Frontal cortex (tissue), 4 donors: ENCODE measurements at places on chromosomes 1 and 21. TPM values are rescaled to one million over a fixed set of nuclear protein-coding genes. Genes with fewer than 3 reads are reported as not detected.
A peak's percentile ranks its signal among the peaks of the same experiment; 100 is the strongest.

GRCh38 chr1:28126783-28127490 is 38.5 kb upstream of the EYA3 start:
- no peak for DNase-seq

DNA sequence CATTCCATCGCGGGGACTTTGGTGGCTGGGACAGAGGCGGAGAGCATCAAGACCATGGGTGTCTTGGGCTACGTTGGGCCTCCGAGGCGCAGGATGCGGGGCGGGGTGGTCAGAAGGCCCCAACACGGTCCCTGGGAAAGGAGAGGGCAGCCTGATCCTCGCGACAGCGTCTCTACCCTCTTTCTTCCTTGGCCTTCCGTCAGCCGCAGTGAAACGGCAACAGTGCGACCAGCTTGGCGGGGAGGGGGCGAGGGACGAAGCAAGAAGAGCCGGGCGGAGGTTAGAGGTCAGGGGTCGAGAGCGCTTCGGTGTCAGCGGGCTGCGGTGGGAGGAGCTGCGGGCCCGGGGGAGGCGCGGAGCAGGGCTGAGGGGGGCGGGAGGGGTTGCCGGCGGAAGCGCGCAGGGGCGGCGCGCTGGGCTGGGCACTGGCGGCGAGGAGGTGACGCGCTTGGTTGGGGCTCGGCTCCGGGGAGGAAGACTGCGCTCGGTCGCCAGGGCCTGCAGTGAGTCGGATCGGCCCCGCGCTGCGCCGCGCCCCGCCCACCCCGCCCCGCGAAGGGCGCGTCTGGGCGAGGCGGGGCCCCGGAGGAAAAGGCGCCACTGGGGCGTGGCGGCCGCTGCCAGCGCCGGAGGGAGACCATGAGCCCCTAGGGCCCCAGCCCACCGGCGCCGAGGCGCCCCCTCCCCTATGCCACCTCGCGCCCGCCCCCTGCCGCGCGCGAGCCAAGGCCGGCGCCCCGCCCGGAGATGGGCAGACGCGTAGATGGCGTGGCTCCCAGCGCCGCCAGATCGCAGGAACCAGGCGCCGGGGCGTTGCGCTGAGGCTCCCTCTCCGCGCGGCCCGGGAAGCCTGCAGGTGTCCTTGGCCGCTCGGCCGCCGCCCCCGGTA is at the start of gene KCNC4:
Gene KCNC4 (plus strand): TSS at position 600 of the 889 bp plus-strand sequence. CDS start 1,186 bp downstream, outside the sequence.
- peak; percentile 84 for DNase-seq

DNA sequence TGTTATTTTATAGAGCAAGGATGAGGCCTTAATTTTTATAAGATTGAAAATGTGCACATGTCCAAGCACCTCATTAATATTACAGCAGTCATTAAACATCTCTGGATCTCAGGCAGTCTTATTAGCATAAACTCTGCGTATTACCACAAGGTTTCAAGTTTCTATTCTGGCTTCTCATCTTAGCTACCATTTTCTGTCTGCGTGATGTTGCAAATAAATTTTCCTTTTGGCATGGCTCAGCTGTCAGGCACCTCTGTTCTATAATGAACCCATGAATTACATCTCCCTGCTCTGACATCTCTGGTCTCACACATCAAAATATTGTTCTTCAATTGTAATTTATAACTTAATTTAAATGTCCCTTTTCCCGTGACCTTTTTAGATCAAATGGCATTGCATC is 156.5 kb downstream of the SLC45A1 start:
- DNase-seq, result no peak

DNA sequence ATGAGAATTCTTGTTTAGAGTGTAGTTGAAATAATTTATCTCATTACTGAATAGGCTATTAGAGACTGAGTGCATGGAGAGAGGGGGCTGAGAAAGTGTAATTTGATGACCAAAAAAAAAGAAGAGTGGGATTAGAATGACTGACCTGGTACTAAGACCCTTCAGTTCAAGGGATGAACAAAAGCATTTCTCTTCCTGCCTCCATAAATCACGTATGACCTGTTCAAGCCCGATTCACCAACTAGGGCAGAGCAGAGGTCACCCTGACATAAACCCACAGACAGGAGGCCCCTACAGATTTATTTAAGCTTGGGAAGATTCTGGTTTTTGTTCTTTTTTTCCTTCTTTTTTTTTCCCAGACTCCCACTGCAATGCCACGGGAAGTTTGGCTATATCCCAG is 123.7 kb upstream of the COP1 start:
- DNase-seq, result no peak

TNFRSF14 gene
- 2.4 TPM for total RNA-seq

GRCh38 chr1:61626816-61627215 is 98.1 kb downstream of the TM2D1 start:
- no peak for DNase-seq

LAMC1 gene
- total RNA-seq, result 29.3 TPM

GRCh38 chr1:115429884-115430283 is 91.8 kb upstream of the NGF start:
- no peak for DNase-seq

GRCh38 chr21:32578107-32578691 is 7.1 kb downstream of the TCP10L start:
- no peak for DNase-seq

RCSD1 gene
- total RNA-seq, result 4.5 TPM

DNA sequence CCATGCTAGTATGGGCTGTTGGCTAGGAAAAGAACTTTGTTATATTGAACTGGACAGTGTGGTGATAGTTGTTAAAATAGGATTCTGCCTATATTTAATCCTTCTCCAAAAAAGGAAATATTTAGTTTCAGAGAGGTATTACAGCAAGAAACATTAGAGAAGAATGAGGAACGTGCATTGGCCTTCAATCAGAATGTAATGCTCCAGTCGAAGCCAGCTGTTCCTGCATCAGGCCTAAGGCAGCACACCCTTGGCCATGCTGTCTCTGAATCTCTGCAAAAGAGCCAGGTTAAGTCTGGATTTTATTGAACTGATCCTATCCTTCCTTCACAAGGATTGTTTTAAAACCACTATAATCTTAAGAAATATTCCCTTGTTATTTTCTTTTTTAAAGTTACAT is 35.3 kb upstream of the RALGPS2 start:
- no peak for DNase-seq

- no peak for DNase-seq
Observed at GRCh38 chr1:36602184-36602583, 119.5 kb upstream of the CSF3R start.

PLPPR4 gene
- total RNA-seq, result 168 TPM

ITLN2 gene
- total RNA-seq, result not detected

GRCh38 chr1:221045842-221046831 is 166.9 kb downstream of the HLX start:
- DNase-seq, result no peak

TRAF3IP3 gene
- total RNA-seq, result under 0.01 TPM

- DNase-seq, result no peak
Observed at GRCh38 chr1:204502241-204502640, 7.6 kb upstream of the PIK3C2B start.

DNA sequence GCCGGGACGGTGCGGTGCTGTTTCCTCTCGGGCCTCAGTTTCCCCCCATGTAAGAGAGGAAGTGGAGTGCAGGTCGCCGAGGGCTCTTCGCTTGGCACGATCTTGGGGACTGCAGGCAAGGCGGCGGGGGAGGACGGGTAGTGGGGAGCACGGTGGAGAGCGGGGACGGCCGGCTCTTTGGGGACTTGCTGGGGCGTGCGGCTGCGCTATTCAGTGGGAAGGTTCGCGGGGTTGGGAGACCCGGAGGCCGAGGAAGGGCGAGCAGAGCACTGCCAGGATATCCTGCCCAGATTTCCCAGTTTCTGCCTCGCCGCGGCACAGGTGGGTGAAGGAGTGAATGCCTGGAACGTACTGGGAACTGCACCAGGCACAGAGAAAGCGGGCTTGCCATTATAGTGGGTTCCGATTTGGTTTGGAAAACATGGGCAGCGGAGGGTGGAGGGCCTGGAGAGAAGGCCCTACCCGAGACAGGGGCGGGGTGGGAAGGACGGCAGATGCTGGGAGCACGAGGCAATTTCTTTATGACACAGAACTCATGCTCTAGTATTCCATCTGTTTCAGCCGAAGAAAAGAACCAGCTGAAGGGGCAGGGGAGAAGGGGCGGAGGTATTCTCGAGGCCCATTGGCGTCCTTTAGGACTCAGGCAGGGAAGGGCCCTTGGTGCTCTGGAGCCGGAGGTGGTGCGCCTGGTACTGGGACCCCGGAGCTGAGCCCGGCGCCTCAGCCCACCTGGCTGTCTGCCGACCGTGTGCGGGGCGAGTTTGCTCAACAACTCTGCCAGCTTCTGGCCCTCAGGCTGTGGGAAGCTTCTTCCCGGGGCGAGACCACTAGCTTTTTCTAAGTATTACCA is 960 bp downstream of the PCSK9 start:
- DNase-seq, result no peak

GRCh38 chr1:213987422-213987926 is 299 bp upstream of the PROX1 start:
- DNase-seq, result peak; percentile 85

FAM72C gene
- total RNA-seq, result 1.2 TPM

DNA sequence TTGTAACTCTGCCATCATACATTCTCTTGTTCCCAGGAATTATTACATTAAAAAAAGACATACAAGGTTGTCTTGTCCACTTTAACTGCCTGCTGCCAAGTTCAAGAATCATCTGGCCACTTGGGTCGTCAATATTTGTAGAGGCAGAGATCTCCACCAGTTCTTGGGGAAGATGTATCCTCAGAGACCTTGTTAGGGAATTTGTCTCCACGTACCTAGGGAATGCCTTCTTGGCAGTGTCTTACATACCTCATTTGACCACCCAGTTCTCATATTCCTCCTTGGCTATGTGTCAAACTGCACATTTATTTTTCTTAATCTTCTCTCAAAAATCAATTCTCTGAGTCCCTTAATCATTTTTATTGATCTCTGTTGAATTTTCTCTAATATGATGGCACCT is 266.0 kb downstream of the SPATA17 start:
- DNase-seq, result no peak

DNA sequence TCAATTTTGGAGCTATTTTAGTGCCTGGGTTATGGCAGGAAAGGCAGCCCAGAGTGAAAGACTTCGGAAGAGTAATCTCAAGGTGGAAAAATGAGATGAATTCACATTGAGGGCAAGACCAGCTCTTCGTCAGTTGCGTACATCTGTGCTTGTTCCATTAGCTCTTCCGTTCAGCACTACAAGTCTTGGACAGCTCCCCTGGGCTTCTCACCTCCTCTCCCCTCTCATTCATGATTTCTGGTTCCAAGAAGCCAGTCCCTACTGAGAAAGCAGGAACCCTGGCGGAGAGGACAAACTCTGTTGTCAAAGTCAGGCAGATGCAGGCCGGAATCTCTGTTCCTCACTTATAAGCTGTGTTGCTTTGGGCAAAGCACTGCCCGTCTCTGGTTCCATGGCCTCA is 76.5 kb downstream of the ACTL8 start:
- no peak for DNase-seq

GRCh38 chr1:5857011-5857410 is 135.2 kb downstream of the NPHP4 start:
- no peak for DNase-seq

- DNase-seq, result no peak
Observed at GRCh38 chr1:231781892-231782291, 155.3 kb downstream of the DISC1 start.

DNA sequence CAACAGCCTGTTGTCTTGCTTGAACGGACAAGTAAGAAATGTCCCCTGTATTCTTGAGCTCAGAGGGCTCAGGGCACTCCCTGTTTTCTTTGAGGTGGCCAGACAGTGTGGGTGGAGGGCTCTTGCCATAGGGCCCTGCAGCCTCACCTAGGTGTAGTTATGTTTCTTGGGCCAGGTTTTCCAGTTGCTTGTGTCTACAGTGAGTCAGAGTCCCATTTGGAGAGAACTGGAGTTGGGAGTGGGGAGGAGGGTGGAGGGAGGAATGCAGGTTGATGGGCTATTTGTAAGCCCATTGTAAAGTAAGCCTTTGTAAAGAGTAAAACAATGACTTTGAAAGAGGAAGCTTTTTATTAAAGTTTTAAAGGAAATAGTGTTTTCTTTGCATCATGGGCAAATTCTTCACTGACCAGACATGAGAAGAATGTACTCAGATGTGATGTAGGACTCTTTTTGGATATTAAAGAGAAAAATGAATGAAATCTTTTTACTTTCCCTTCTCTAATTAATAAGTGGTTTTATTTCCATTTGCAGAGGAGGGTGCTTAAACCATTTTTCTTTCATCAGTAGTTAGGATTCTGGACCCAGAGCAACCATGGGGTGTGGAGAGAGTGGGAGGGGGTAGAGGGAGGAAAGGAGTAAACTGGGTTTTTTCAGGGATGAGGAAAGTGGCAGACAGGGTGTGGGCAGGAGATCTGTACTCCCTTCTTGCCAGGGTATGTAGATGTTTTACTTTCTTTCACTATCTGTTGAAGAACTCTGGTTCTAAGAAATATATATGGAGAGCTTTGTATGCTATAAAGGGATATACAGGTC is 45.1 kb upstream of the MACF1 start:
- no peak for DNase-seq

GABRD gene
- 2.0 TPM for total RNA-seq

AMY1B gene
- total RNA-seq, result not detected

GNG4 gene
- total RNA-seq, result 31.0 TPM
